ENCODE measurements at places on chromosomes 7 and 10.

GRCh38 chr7:67825356-67825755 is 828.7 kb downstream of the TYW1 start:
- DNase-seq = no peak

DNA sequence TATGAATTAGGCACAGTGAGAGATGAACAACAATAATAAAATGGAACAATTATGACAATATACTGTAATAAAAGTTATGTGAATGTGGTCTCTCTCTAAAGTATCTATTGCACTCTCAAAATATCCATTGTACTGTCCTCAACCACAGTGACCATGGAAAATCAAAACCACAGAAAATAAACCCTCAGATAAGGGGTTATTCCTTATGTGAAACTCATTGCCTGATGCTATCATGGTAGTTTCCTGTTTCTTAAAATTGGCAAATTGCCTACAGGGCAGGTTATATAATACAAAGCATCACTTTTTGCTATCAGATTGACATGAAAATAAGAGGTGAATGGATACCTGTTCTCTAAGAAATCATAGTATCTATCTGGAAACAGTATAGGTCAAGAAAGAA is 3.8 kb downstream of the MCM10 start:
- no peak for DNase-seq

- DNase-seq = no peak
Measured at GRCh38 chr7:158611541-158611940, 23.9 kb upstream of the PTPRN2 start.

GRCh38 chr10:22560913-22561239 is 153.5 kb downstream of the PIP4K2A start:
- no peak for DNase-seq

GRCh38 chr7:102898532-102898859 is 14.3 kb upstream of the LRRC17 start:
- no peak for DNase-seq

Measured in NCI-H187 (cell line).